OCI-LY7 (cell line): ENCODE measurements at places on chromosomes 4 and X.
A peak's percentile ranks its signal among the peaks of the same experiment; 100 is the strongest.

DNA sequence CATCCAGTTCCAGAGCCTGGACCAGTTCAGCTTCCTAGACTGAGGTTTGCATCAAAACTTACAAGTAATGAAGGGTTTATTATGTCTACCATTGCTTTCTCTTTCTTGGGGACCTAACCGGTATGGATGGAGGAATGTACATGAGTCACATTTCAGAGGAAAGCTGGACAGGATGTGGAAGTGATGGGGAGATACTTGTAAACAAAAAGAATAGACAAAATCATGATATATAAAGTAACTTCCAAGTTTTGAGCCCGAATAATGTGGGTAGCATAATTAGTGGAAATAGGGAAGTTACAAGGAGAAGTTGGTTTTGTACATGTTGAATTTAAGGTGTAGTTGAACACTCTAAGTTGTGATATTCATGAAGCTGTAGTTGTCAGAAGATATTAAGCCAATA lies 15.0 kb downstream of the FNIP2 start:
- DNase-seq: no peak

DNA sequence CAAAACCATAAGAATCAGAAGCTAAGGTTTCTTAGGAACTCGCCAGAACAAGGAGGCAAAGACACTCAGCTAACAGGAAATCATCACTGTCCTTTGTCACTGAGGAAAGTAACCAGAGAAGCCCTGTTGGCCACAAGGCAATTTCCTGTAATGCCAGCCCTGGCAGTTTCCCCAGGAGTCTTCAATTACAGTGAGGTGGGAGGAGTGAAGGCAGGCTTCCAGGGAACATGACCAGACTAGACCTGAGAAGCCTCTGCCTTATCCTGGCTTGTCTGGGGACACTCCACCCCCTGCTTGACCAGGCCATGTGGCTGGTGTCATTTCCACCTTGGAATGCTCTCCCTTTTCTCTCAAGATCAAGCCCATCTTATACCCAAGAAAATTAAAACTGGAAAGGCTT lies 125.3 kb downstream of the COL4A6 start:
- no peak for DNase-seq

GRCh38 chr4:63814171-63814964 lies 594.9 kb downstream of the TECRL start:
- no peak for DNase-seq

DNA sequence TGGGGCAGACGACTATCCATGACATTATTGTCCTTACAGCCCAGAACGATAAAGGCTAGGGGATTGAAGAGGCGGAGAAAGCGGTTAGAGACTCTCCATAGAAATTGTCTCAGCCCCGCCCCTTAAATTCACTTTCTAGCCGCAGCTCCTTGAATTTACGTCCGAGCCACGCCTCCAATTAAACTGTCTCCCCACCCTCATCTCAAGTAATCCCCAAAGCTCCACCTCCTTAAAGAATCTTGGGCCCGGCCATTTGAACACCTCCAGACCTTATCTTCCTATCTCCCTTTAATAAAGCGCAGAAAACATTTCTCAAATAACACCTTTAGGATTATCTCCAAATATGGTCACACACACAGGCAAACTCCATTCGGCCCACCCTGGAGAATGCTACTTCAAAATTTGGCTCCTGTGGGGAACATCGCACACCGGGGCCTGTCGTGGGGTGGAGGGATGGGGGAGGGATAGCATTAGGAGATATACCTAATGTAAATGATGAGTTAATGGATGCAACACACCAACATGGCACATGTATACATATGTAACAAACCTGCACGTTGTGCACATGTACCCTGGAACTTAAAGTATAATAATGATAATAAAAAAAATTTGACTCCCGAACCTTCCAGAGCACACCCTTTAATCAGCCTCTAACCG lies 7.2 kb upstream of the MAGIX start:
- peak; percentile 72 for DNase-seq

DNA sequence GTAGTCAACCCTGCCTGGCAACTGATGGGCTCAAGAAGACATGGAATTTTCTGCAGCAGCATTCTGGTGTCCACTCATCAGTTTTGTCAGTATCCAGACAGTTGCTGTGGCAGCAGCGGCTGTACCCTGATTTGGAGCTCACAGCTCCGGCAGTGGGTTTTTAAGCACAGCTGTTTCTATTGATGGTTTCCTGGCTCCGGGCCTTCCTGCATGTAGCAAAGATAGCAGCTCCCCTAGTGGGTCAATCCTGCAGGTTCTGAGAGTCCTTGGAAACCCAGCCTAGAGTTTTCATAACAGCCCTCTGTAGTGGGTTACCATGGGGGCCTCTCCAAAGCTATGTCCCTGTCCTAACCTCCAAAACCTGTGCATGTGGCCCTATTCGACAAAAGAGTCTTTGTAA lies 84.0 kb upstream of the ATP6AP2 start:
- DNase-seq: no peak

DNA sequence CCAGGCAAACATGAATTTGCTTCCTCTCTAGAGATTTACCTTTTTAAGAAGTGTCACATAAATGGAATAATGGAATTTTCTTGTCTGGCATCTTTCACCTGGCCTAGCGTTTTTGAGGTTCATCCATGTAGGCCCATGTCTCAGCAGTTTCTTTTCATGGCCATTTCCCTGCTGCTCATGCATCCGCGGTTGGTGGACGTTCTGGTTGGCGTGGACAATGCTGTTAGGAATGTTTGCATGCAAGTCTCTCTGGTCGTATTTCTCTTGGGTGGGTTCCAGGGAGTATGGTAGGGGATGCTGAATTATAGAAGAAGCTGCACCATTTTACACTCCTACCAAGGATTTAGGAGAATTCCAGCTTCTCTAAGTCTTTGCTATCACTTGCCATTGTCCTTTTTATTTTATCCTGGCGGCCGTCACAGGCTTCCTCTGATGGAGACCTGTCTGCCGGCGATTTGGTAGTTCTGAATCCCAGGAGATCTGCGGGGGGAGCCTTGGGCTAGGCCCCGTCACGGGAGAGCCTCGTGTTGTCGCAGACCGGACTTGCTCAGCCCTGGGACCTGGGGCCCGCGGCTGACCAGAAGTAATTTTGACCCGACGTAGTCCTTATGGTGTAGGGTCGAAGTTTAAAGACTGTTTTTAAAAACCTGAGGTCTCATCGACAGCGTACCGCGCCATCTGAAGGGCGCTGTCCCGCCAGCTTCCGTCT lies 56.9 kb upstream of the TADA2B start:
- no peak for DNase-seq

- no peak for DNase-seq
These were observed 672.4 kb upstream of the GRID2 start for GRCh38 chr4:91631335-91631734.

DNA sequence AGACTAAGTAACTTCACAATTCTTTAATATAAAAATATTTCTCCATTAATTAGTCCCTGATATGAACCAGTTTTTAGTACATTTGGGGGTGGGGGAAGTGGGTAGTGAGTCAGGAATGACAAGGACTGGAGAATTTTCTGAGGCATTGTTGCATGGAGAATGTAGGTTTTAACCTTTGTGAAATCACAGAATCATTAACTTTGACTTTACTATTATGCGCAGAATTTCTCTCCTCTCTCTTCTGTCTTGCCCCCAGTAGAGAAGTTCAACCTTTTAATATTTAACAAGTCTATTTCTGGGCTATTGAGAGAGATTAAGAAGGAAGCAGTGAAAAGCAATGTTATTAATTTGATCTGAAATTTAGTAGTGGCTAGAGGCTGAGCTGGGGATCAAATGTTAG lies 597.0 kb downstream of the PCDH18 start:
- no peak for DNase-seq

DNA sequence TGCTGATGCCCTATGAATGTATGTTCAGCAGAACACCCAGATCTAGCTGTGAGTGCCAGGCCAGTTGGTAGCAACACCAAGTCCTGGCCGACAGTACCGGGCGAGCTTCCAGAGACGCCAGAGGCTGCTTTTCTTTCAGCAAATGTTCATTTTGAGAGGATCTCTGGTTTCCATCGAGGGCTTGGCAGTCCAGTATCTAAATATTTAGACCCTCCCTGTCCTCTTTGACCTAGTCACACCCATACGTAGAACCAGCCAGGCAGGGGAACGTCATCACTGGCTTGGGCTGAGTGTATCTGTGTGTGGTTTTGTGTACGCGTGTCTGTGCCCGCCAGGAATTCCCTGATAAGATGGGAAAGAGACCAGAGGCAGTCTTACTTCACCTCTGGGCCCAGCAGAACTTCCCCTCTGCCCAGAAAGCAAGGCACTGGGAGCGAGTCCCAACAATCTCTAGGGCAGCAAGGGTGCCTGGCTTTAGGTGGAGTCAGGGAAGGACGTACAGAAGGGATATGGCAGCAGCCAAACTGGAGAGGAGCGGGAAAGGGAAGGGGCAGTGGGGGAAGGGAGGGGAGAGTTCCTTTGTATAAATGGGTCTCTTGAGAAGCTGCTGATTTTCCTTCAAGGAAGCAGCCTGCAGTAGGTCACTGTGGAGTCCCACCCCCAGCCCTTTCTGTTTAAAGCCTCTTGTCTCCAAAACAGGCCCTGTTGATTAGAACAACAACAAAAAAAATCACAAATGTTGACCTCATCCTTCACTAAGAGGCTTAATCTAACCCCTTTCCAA lies 15.0 kb upstream of the ELF4 start:
- no peak for DNase-seq

DNA sequence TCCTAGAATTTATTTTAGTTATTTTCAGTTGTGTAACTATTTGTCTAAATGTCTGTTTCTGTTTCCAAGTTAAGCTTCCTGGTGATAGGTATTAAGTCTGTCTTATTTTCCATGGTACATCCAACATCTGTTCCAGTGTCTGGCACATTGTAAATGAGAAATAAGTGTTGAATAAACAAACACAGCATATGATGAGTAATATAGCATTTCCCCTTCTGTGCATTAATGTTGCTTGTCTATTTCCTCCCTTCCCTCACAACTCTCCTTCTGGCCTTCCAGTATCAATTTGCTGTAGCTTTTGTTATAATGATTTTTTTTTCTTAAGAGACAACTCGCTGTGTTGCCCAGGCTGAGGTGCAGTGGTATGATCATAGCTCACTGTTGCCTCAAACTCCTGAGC lies 36.1 kb downstream of the COPS4 start:
- DNase-seq: no peak

- no peak for DNase-seq
These were observed 43.4 kb upstream of the KLF3 start for GRCh38 chr4:38620527-38621027.

DNA sequence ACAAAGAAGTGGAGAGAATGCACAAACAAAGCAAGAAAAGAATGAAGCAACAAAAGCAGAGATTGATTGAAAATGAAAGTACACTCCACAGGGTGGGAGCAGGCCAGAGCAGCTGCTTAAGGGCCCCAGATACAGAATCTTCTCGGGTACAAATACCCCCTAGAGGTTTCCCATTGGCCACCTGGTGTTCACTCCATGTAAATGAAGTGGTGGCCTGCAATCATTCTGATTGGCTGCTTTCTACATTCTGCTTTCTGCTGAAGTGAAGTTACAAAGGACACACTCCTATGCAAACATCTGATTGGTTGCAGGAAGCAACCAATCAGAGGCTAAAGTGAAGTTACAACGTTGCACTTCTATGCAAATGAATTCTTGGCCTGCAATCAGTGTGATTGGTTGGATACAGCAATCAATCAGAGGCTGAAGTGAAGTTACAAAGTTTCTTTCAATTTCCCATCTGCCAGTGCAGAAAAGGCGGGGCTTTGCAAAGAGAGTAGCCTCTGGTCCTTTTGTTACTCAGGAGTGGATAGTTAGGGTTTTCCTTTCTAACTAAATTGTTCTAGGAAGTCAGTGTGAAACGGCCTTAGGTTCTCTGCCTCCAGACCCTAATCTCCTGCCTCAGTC lies 19.0 kb upstream of the GPC4 start:
- DNase-seq: no peak

DNA sequence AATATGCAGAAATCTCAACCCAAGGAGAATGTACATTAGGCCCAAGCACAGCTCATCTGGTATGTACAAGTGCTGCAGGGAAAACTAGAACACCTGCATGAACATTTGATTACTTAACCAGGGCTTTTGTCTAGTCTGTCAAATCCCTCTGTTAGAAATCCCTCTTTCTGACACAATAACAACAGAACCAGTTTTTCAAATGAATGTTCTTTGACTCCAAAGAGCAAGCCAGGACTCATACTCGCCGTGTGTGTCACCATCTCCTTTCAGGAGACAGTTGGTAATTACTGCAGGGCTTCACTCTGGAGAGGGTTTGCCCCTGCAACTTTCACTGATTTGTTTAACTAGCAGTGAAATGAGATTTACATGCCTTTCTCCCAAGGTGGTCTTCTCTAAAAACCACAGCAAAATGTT lies 143.0 kb upstream of the FAM241A start:
- no peak for DNase-seq

- no peak for DNase-seq
These were observed 562.3 kb upstream of the DIPK2B start for GRCh38 chrX:45762699-45763647.

GRCh38 chr4:17055788-17056187 lies 157.3 kb upstream of the LDB2 start:
- DNase-seq: no peak

- no peak for DNase-seq
These were observed 261.9 kb upstream of the PUDP start for GRCh38 chrX:7409866-7410265.

DNA sequence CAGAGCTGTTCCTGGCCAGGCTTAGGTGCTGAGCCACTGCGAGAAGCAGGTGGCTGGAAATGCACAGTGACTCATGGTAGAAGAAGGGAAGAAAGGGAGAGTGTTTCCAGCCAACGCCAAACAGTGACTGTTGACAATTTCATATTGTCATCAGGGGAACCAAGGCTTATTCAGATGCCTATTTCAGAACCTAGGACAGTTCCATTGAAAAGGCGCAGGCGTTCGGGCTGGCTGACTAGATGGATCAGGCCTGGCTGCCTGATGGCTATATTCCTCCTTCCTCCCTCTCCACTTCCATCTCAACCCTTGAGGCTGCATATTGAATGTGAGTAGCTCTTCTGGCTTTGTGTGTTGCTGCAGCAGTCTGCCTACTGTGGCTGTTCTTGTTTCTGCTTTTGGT lies 73.0 kb upstream of the FRMPD4 start:
- no peak for DNase-seq

GRCh38 chr4:117417856-117418255 lies 332.5 kb upstream of the TRAM1L1 start:
- DNase-seq: no peak

DNA sequence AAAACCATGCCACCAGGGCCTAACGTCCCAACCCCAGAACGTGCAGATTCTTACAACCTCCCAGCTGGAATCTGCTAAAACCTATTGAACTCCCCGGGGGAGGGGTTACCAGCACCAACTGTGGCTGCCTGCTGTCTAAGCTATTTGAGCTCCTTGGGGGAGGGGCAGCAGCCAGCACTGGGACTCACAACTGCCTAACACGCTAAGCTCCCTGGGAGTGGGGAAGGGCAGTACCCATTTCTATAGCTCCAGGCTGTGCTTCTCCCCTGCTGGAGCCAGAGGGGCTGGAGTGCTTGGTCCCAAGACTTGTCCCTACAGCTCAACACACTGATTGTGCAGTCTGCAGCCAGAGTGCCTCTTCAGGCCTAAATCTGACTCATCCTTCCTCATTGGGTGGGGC lies 459.8 kb upstream of the FGF16 start:
- no peak for DNase-seq

- no peak for DNase-seq
These were observed 8.8 kb downstream of the DIAPH2 start for GRCh38 chrX:96693407-96693806.
